Posterior cingulate gyrus (tissue), 11 donors: ENCODE measurements at places on chromosomes 16 and 17.

- DNase-seq, result no peak
Measured at GRCh38 chr17:72613396-72613795, 479.1 kb downstream of the SLC39A11 start.

GRCh38 chr17:1649844-1650501, at the start of gene RILP:
Gene RILP, minus strand, starts transcription at chr17:1649866. Its CDS starts 62 bp downstream, at chr17:1649804.
- DNase-seq, result no peak

GRCh38 chr17:50686494-50687199, 21.1 kb downstream of the ANKRD40 start:
- no peak for DNase-seq

- DNase-seq, result no peak
Measured at GRCh38 chr16:50708373-50709060, 15.1 kb downstream of the NOD2 start.

GRCh38 chr17:66002812-66003211, 189.1 kb downstream of the CEP112 start:
- no peak for DNase-seq

GRCh38 chr17:75654176-75654575, 12.8 kb downstream of the RECQL5 start:
- no peak for DNase-seq

DNA sequence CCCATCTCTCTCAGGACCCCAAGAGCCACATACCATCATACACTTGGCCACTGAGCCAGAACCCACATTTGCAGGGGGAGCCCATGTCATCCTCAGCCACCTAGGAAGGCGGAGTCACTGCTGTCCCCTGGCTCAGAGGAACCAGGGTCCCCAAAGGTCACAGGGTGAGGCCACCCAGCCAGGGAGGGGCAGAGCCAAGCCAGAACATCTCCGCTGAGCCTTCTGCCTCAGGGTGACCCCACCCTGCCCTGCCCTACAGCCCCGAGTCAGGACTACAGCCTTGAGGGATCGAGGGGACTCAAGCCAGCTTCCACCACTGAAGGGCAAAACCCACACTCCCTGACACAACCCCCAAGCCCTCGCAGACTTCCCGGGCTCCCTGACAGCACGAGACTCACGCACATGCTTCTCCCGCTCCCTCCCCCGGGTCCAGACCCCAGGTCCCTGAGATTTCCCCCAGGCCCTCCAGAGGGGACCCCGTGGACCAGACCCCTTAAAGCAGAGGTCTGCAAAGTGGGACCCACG, 17.4 kb downstream of the PIEZO1 start:
- no peak for DNase-seq

- DNase-seq, result no peak
Measured at GRCh38 chr16:57224651-57225335, 20.3 kb upstream of the ARL2BP start.
